ENCODE measurements at places on chromosomes 5 and 9.

DNA sequence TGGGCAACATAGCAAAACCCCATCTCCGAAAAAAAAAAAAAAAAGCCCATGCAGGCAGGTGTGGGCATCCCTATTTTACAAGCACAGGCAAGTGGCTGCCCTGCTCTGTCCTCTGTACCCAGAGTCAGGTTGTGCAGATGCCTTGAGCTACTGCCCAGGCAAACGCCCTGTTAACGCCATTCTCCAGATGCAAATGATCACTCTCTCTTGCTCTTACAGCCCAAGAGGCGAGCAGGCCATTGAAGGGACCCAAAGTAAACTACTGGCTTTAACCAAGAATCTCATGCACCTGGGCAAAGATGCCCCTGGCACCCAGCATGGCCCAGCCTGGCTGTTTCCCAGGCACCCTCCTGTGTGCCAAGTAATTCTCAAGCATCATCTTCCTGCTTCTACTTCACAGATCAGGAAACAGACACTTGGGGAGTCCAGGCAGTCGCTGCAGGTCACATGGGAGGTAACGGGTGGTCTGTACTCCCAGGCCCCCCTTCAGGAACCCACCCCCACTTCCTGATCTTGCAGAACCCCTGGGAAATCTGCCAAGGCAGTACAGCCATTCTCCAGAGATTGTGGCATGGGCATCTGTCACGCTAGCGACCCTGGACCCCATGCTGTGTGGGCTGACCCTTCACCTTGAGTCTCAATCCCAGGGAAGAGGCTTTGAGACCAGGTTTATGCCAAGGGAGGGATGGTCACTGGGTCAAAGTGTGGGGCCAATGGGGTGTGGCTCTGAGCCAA, 14.2 kb downstream of the EEIG1 start:
- no peak for DNase-seq

DNA sequence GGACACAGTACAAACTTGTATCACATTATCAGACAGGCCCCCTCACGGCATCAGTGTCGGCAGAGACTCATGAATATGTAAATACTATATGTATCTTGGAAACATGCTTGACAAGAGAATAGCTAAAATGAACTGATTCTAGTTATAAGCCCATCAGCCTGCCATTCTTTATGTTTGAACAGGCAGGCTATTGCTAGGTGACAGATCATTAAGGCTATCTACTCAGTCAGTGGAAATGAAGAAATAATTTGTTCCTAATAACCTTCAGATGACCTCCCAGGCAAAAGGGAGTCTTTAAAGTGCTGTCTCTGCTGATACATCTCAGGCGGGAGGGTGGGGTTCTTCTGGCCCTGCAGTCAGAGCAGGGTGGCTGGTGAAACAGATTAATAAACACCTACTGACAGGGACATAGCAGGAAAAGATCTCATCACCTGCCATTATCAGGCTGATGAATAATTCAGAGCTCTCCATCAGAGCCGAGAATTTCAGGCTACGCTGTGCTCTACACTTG, 394.2 kb downstream of the RASEF start:
- no peak for DNase-seq

- no peak for DNase-seq
Measured at GRCh38 chr9:33939924-33940874, 108.5 kb downstream of the UBAP2 start.

DNA sequence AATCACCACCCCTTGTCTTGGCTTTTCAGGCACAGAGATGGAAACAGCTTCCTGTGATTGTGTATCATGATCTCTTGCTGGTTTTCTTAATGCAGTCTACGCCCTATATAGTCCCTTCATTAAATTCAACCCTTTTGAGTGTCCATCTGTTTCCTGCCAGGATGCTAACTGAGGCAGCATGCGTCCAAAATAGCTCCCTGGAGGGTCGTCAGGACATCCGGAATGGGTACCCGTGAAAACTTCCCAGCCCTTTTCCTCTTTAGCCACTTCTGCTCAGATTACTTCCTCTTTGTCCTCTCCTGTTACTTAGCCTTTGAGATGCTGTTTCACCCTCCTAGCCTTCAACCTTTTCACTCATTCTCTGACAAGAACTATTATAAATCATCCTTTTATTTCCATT, 79.8 kb upstream of the KLF9 start:
- DNase-seq = no peak

- DNase-seq = no peak
Measured at GRCh38 chr9:120264528-120264927, 315.4 kb downstream of the CDK5RAP2 start.
